Right lobe of liver (tissue), 6 donors: ENCODE measurements at places on chromosomes 3 and 15. TPM values are rescaled to one million over a fixed set of nuclear protein-coding genes. Genes with fewer than 3 reads are reported as not detected.
A peak's percentile ranks its signal among the peaks of the same experiment; 100 is the strongest.

DNA sequence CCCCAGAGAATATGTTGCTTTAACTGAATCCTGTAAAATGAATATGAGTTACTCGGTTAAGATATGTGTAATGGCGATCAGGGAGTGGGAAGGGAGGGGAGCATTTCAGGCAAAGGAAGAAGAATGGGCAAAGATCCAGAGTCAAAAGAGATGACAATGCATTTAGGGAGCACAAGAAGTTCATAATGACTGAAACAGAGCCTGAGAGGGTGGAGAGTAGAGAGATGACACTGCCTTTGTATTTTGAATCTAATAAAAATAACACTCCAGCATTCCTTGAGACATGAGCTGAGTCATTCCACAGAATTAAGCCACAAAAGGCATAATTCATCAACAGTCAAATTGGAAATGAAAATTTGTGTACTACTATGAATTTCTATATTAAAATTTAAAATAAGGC lies 105.3 kb upstream of the PEX5L start:
- no peak for DNase-seq
- no peaks in the 10 kb centered on the region for H3K4me1 ChIP-seq
- H3K4me3 ChIP-seq = no peak overlapping the region
- H3K36me3 ChIP-seq = no peaks in the 10 kb centered on the region
- no peak overlapping the region for H3K27ac ChIP-seq
- no peaks in the 10 kb centered on the region for H3K27me3 ChIP-seq

DNA sequence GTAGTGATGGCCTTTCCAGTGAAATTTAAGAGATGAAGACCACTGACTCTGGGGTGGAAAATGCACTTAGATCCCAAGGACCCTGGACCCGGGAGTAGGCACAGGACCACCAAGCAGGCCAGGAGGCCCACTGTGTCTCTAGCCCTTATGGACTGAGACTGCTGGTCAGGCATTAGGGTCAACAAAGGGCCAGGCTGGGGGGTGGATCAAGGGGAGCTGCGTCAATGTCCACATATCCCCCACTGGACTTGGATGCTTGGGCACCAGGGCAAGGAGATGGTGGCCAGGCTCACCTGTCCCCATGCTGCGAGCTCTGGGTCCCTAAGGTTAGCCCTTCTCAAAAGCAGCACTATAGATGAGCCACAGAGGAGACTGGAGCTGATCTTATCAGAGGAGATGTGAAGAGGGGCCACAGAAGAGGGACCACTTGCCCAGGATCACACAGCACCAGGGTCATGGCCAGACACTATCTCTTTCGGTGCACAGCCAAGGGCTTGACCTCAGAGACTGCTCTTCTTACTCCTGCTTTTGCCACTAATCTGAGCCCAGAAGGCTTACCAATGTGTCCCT lies 14.7 kb downstream of the RAB6B start:
- no peaks in the 10 kb centered on the region for H3K36me3 ChIP-seq
- H3K27me3 ChIP-seq = no peaks in the 10 kb centered on the region
- no peaks in the 10 kb centered on the region for H3K4me1 ChIP-seq
- H3K4me3 ChIP-seq = no peak overlapping the region

DNA sequence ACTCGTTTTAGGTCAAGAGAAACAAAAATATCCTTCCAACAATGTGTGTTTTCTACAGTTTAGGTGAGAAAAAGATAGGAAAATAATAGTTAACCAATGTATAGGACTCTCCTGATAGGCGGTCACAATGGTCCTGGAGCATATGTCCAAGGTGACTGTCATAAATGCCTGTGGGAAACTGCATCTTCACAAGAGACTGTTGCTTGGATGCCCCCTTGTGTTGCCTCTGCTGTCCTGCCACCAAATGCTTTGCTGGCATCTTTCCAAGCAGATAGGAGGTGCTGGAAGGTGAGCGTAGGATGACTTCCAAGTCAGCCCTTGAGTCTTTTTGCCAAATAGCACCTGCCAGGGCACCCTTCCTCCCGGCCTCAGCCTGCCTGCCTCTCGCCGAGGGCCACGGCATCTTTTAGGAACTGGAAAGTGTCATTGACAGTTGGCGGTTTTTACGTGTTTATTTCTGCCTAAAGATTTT lies 24.1 kb upstream of the SACM1L start:
- H3K27me3 ChIP-seq = no peaks in the 10 kb centered on the region
- peak overlapping the region; percentile 37 for H3K4me3 ChIP-seq
- peak; percentile 81 for DNase-seq
- peaks cover 12% of the 10 kb centered on the region for H3K4me1 ChIP-seq
- no peaks in the 10 kb centered on the region for H3K36me3 ChIP-seq
- no peak overlapping the region for H3K27ac ChIP-seq

- H3K4me3 ChIP-seq = no peak overlapping the region
- H3K4me1 ChIP-seq = no peaks in the 10 kb centered on the region
- H3K36me3 ChIP-seq = no peaks in the 10 kb centered on the region
- no peak overlapping the region for H3K27ac ChIP-seq
Observed at GRCh38 chr15:88375234-88375927, 91.8 kb downstream of the MRPL46 start.

DNA sequence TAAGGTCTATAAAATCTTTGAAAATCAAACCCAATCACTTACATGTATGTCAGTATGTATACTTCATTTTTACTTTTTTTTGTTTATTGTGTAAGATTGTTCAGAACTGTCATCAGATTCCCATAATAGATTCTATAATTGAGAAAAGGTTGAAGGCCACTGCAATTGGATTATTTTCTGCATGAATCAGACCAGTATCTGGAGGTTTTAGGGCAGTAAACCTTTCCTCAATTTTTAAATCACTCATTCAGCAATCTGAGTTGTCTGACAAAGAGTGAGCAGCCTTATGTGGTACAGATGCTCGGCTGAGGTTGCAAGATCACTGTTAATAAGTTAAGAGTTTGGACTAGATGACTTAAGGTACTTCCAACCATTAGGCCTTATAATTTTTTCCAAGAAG lies 96.0 kb downstream of the TP63 start:
- H3K4me3 ChIP-seq = no peak overlapping the region
- no peaks in the 10 kb centered on the region for H3K27me3 ChIP-seq
- H3K36me3 ChIP-seq = no peaks in the 10 kb centered on the region
- H3K27ac ChIP-seq = no peak overlapping the region
- DNase-seq = no peak

- H3K27ac ChIP-seq = no peak overlapping the region
- DNase-seq = no peak
- no peaks in the 10 kb centered on the region for H3K36me3 ChIP-seq
- no peak overlapping the region for H3K4me3 ChIP-seq
- H3K4me1 ChIP-seq = no peaks in the 10 kb centered on the region
- H3K27me3 ChIP-seq = no peaks in the 10 kb centered on the region
Observed at GRCh38 chr3:42133500-42134298, 42.5 kb downstream of the TRAK1 start.

Gene TIMP4
- total RNA-seq = 0.39 TPM

Gene IL17RD
- 0.12 TPM for total RNA-seq

Gene SCAANT1
- not detected for total RNA-seq
